ENCODE measurements at places on chromosomes 6 and 20. TPM values are rescaled to one million over a fixed set of nuclear protein-coding genes. Genes with fewer than 3 reads are reported as not detected.

FAM83C gene
- not detected for total RNA-seq

EPPIN gene
- not detected for total RNA-seq

GRCh38 chr6:107077710-107078109 is 37.6 kb downstream of the BEND3 start:
- DNase-seq: no peak

GRCh38 chr6:158468666-158469065 is 91.2 kb upstream of the TMEM181 start:
- no peak for DNase-seq

DNA sequence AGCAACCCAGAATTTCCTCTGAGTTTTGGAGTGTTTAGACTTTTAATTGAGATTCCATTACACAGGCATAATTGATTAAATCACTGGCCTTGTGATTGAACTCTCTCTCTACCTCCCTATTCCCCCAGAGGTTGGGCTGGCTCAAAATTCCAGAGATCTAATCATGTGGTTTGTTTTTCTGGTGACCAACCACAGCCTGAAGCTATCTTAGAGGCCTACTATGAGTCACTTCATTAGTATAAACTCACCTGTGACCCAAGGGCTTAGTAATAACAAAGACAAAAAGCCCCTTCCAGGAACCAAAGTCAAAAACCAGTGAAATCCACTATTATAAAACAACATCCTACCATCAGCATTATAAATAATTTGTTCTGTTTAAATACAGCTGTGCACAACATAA is 992.5 kb upstream of the CITED2 start:
- no peak for DNase-seq

GRCh38 chr6:52994031-52994838 is 849 bp downstream of the GSTA4 start:
- no peak for DNase-seq

DNA sequence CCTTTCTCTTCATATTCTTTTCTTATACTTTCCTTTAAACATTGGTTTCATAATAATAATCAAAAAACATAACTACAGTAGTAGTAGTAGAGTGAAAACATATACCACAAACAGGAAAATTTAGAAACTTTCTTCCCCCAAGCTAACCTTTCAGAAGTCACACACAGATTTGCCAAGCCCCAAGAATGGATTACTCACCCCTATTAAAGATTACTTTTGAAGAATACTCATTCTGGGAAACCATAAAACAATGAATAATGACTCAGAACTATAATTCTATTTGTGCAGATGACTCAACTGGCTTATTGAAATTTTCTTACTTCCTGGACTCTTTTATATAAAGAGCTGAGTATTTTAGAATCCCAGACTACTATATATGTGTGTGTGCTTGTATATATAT is 119.4 kb upstream of the GJE1 start:
- no peak for DNase-seq

GRCh38 chr6:24249926-24250325 is 107.9 kb downstream of the DCDC2 start:
- DNase-seq: no peak

GRCh38 chr6:98932381-98932780 is 15.4 kb downstream of the FBXL4 start:
- no peak for DNase-seq

Measured in H9 (cell line).